ENCODE measurements at places on chromosomes 1 and 21.

DNA sequence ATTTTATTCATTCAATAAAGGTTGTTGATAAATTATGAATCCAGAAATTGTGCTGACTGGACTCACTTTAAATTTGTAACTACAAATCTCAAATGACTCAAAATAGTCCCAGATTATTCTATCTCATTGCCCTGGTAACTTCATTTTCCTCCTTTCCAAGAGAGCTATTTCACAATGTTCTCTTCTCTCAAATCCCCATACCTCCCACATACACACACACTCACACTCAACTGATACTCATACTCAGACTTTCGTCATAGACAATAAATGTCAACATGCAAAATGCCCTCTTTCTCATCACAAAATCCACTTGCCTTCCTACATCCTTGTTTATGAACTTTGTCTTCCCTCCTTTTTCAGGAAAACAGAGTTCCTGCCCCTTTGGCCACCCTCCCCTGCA, 33.3 kb downstream of the EXTL2 start:
- DNase-seq: no peak

GRCh38 chr1:6911974-6912373, 126.7 kb downstream of the CAMTA1 start:
- no peak for DNase-seq

DNA sequence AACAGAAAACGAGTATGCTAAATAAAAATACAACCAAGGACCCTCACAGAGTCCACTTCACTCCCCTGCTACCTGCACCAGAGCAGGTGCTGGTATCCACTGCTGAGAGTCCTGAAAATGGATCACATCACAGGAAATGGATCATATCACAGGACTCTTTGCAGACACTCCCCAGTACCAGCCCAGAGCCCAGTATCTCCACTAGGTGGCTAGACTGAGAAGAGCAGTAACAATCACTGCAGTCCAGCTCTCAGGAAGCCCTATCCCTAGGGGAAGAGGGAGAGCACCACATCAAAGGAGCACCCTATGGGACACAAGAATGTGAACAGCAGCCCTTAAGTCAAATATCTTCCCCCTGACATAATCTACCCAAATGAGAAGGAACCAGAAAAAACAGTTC, 28.0 kb downstream of the AGBL4 start:
- DNase-seq: no peak

DNA sequence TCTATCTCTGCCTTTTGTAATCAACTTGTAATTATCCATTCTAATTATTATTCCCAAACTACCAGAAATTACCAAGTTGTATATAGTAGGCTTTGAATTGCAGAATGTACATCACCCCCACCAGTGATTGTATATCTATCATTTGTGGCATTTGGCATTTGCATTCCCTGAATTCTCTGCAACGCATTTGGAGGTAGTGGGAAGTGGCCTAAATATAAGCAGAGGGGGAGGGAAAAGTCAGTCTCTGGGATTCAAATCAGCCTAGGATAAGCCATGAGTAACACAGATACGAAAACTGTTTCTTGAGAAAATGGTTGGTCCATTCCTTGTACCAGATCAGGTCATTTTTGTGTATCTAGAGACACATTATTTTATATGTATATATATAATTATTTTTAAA, 20.7 kb downstream of the DDX20 start:
- no peak for DNase-seq

All from stimulated activated CD4-positive, alpha-beta T cell treated with anti-CD3 and anti-CD28 coated beads, Interleukin-4, amount 100 ng/mL, for 4 hours (primary cell).